ENCODE measurements at places on chromosomes 3 and 15.

GRCh38 chr3:52831500-52832301 is 1.2 kb upstream of the ITIH4 start:
- DNase-seq = no peak

GRCh38 chr15:57614241-57614640 is 22.5 kb downstream of the MYZAP start:
- no peak for DNase-seq

GRCh38 chr15:96150254-96150653 is 180.2 kb upstream of the NR2F2 start:
- DNase-seq = no peak

DNA sequence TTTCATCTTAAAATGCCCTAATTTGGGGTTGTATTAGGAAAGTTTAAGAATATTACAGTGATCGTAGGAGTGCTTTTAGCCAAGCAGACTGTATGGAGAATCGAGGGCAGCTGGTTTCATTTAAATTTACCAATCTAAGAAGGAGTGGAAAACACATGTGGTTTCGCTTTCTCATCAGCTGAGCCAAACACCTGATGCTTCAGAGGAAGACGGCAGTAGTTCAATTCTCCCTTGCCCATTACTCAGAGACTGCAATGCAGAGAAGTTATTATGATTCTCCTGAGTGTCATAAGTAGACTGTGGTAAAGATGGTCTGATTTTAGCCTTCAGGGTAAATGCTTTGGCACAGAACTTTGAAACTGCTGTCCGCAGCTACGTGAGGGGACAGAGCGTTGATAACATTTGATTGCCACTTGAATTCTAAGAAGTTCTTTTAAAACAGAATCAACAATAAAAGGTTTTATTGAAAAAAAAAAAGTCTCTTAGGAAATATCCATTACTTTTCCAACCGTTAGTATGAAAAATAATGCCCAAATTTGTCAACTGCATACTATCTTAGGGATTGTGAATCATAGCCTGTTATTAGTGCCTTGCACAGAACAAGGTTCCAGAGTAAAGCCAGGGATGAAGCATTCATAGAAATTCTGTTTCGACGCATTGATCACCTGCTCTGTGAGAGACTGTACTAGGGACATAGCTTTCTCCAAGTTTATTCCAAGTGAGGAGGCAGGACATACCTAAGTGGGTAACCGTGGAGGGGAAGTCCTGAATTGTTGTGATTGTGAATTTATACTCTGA is 25.6 kb downstream of the LYSMD4 start:
- DNase-seq = no peak

DNA sequence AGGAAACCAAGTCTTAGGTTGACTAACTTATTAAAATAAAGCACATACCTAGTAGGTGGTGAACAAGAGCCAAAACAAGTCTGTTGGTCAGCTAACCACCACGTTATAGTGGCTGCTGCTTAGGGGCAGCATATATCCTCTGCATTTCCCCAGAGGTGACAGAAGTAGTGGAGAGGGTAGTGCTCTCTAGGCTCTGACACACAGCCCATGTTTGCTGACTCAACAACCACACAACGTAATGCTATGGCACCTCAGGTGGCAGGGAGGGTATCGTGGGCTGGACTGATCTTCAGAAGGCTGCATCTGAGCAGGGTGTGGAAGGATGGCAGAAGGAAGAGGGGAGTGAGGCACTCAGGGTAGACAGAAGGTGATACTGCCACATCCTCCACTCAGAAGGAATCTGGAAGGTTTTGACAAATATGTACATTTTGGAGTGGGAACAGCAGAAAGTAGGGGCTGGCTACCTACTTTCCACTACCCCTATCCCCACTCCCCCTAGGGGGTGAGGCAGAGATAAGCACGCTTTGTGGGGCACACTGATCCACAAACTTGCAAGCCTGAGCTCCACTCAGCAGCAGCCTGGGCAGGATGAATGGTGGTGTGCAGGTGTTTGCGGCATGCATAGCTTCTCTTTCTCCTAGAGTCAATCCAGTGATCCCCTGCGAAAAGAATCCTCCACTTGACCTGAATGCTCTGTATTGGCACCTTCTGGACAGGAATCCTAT is 178.1 kb downstream of the RORA start:
- DNase-seq = no peak

- DNase-seq = no peak
Observed at GRCh38 chr3:88912294-88912877, 195.0 kb upstream of the EPHA3 start.

DNA sequence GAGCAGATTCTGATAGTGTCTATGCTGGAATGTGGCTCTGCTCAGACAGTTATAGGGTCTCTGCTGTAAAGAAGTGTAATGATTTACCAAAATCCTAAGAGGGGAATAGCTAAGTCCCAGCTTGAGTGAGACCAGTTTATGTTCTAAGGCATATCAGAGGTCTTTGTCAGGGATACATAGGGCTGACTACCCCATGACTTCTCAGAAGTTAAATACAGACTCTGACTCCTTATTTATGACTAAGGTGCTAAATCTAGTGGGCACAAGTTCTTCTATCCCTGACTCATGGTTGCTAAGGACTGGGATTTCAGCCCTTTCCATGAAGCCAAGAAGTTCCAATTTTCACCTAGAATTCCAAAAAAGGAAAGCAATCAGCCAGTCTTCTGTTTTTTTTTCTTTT is 192.6 kb upstream of the POU1F1 start:
- no peak for DNase-seq

DNA sequence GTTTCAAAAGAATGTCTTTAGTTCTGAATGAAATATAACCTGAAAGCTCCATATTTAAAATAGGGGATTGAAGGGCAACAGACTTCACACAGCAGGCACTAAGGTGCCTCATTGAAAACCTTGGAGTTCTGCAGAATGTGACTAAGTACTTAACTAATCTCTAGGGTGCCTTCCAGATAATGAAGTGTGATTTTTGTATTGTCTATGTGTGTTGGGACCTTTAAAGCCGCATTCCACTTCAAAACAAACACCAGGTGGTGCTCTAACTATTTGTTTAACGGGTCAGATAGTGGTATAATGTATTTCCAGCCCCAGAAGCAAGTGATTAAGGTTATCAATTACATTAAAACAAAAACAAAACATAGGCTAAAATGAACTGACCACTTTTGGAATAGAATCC is 28.0 kb downstream of the TFG start:
- no peak for DNase-seq

GRCh38 chr15:91861223-91861622 is 7.7 kb downstream of the SLCO3A1 start:
- no peak for DNase-seq

DNA sequence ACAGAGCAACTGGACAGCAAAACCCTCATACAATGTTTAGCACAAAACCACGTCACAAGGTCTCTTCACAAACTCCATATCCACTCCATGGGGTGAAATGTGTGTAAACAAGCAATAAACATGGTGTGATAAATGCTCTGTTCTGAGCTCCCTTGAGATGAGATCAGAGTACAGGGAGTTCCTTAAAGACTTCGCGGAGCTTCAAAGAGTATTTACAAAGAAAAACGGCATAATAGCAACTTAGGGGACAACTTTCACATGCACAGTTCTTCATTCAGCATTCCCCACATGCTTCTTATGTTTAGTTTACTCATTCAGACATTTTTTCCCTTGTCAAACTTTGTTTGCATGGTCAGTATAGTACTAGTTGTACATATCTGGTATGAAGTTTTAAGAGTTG is 52.5 kb upstream of the SUCLG2 start:
- DNase-seq = no peak

DNA sequence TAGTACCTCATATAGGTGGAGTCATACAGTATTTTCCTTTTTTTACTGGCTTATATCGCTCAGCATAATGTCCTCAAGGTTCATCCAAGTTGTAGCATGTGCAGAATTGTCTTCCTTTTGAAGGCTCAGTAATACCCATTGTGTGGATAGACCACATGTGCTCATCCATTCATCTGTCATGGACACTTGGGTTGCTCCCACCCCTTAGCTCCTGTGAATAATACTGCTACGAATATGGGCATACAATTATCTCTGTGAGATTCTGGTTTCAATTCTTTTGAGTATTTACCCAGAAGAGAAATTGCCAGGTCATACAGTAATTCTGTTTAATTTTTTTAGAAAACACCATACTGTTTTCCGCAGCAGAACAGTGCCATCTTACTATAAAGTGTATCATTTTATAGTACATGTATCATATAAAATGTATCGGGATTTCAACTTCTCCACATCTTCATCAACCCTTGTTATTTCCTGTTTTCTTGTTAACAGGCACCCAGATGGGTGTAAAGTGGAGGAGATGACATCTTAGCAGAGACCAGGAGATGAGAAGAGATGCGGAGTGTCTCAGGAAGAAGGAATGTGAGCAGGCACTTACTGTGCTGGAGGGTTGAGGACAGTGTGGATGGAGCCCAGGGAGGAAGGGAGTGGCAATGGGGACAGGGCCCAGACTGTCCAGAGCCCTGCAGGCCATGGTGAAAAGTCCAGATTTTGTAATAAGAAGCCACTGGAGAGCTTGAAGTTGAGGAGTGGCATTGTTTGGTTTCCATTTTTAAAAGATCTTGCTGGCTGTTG is 27.0 kb upstream of the PRR23E start:
- DNase-seq = no peak

- no peak for DNase-seq
Observed at GRCh38 chr3:152505926-152506325, 237.2 kb downstream of the MBNL1 start.

DNA sequence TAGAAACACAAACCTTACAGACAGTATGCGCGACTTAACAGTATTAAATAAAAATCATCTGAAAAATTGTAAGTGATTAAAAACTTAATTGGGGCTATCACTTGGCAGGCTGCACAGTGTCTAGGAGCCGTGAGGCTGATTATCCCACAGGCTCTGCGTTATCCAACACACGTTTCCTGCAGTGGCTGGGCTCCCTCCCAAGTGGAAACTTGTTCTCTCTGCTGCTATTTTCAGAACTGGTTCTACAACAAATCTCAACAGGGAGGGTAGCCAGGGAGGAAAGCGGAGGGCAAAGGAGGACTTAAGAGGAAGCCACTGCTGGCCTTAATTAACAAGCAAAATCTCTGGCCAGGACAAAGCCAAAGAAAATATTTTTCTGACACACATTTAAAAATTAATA is 555.2 kb downstream of the MAGI1 start:
- DNase-seq = no peak

- no peak for DNase-seq
Observed at GRCh38 chr3:72347819-72348319, 500.4 kb downstream of the SHQ1 start.

GRCh38 chr3:42118762-42119361 is 27.7 kb downstream of the TRAK1 start:
- no peak for DNase-seq

GRCh38 chr3:1578124-1578806 is 485.4 kb downstream of the CNTN6 start:
- no peak for DNase-seq

- DNase-seq = no peak
Observed at GRCh38 chr3:73096169-73096568, 34.7 kb downstream of the EBLN2 start.

- no peak for DNase-seq
Observed at GRCh38 chr3:23979569-23979968, 34.5 kb downstream of the NR1D2 start.

- no peak for DNase-seq
Observed at GRCh38 chr3:100103558-100104441, 10.5 kb downstream of the FILIP1L start.

DNA sequence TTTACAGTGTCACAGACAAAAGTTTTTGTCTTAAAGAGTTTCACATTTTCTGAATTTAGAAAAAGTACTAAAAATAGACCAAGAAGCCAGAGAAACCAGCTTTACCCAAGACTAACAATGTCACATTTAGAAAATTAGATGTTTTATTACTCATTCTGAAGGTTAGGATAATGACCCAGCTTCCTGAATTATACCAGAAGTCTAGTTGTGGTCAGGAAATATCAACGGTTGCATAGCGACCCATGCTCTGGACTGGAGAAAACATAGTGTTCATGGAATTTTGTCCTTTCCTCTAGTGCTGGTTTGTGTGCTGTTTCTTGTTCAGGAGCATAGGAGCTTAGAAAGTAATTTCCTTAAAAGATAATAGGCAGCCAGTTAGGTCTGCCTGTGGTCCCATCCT is 59.0 kb downstream of the DPPA2 start:
- no peak for DNase-seq

- DNase-seq = no peak
Observed at GRCh38 chr15:70867911-70868467, 14.0 kb upstream of the LARP6 start.

DNA sequence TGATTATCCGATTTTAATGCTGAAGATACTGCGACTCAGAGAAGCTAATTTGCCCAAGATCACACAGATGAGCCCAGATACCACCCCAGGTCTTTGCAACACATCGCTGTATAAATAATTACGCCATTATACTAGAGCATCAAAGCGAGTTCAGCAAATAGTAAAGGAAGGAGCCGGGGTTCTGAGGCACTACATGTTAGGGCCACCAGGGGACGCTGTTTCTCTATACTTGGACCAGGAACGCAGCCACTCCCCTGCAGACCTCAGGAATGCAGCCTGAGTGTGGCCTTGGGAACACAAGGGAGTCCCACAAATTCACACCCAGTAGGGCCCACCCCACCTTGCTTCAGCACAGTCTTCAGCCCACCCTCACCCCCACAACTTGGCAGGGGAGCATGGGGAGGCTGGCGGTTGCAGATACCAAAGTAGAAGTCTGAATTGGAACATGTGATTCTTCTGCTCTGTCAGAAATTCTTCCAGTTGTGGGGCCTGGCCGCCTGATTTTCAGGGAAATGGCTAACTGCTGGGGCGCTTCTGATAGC is 57.8 kb upstream of the RYK start:
- DNase-seq = no peak

DNA sequence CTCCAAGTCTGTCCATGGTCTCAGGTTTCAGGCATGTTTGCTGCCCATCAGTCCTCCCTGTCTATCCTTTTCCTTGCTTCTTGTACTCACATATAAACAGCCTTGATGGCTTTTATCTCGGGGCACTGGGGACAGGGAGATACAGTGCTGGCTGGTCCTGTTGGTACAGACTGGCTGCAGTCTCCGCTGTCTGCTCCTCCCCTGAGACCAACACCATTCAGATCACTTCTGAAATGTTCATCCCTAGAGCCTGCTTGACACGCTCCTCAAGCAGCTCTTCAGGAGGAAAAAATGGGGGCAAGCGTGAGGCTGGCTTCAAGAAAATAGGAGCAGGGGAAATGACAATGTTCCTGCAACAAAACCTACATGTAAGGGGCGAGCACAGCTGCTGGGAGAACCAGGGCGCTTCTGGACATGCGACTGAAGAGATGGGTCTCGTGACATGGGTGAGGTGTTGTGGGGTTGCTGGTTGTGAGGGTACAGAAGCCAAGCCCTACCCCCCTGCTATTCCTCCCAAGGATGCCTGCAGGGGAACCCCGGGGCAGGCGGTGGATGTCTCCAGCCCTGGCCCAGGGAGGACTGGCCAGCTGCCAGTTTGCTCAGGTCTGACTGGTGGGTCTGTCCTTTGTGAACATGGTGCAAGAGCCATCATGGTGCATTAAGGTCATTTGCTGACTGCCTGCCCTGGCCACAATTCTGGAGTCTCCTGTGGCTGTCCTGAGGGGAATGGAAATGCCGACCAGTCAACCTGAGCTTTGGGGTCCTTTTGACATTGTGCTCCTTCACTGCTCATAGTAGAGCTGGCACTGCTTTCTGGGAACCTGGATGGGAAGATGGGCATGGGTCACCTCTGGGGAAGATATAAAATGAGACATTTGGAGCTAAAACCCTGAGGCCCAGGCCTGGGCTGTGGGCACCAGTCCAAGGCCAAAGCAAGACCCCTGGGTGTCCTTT is 40.1 kb downstream of the KY start:
- no peak for DNase-seq

- no peak for DNase-seq
Observed at GRCh38 chr15:60021589-60022378, 17.7 kb downstream of the FOXB1 start.

Measured in cortex of kidney (tissue), 1 donor.